ENCODE measurements at places on chromosomes 13 and 19.

- DNase-seq = no peak
Observed at GRCh38 chr13:59603646-59604045, 560.1 kb downstream of the DIAPH3 start.

GRCh38 chr13:101523154-101524131 lies 71.0 kb downstream of the ITGBL1 start:
- DNase-seq = no peak

- no peak for DNase-seq
Observed at GRCh38 chr13:114145722-114146121, 13.3 kb upstream of the RASA3 start.

DNA sequence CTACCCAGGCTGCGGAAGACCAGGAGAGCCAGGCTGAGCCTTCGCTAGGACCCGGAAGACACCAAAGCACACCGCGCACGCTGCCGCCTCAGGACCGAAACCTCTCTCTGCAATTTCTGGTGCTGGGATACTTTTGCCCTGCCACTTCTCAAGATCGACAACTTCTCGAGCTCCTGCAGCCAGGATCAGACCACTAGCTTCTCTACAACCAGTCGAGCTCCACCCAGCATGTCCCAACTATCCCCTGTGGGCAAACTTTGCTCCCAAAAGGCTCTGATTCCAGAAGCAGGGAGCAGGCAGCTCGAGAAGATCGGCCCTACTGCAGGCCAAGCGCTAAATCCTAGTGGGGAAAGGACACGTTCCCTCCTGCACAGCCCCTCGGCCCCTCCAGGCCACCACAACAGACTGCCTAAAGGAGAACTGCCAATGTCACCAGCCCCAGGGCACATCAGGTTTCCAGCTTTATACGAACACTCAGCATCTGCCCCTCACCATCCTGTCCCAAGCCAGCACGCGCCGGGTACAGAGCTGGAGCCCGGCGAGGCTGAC lies 979 bp downstream of the AKAP8 start:
- DNase-seq = no peak

- DNase-seq = no peak
Observed at GRCh38 chr13:27461940-27462584, 11.7 kb upstream of the MTIF3 start.

- DNase-seq = no peak
Observed at GRCh38 chr13:29532821-29533220, 62.7 kb downstream of the SLC7A1 start.

- DNase-seq = no peak
Observed at GRCh38 chr19:13951043-13951442, 1.3 kb upstream of the DCAF15 start.

DNA sequence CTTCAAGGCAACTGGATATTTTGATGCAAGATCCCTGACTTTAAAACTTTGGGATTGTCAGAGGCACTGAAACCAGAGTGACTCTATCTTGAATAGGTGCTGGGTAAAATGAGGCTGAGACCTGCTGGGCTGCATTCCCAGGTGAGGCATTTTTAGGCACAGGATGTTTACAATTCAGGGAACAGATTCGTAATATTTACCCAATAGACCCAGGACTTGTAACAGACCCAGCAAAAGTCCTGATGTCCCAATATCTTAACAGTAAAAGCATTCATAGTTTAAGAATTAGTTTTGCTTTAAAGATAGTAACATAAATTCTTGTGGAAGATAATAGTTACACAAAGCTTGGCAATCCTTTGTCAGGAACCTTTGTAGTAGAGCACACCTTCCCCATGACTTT lies 166.2 kb downstream of the FGF14 start:
- no peak for DNase-seq

- DNase-seq = no peak
Observed at GRCh38 chr19:56189785-56190184, 7.8 kb downstream of the ZSCAN5B start.

Data from amygdala (tissue), 56 donors.